SK-N-SH treated with all-trans-retinoic acid at 6 μM for 48 hours (cell line): ENCODE measurements at places on chromosomes 12 and 14.

DNA sequence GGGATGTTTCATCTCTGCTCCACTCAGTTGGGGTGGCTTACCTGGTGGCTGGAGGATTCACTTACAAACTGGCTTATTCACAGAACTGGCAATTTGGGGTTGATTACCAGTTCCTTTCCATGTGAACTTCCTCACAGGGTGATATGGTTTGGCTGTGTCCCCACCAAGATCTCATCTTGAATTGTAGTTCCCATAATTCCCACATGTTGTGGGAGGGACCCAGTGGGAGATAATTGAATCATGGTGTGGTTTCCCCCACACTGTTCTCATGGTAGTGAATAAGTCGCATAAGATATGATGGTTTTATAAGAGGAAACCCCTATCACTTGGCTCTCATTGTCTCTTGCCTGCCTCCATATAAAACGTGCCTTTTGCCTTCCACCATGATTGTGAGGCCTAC, 26.9 kb upstream of the IGF1 start:
- no peak for ATAC-seq

GRCh38 chr12:130121226-130122000, 40.9 kb upstream of the FZD10 start:
- ATAC-seq, result no peak

- ATAC-seq, result peak; percentile 85
These were observed 107.3 kb downstream of the PIK3C2G start for GRCh38 chr12:18368594-18368993.

DNA sequence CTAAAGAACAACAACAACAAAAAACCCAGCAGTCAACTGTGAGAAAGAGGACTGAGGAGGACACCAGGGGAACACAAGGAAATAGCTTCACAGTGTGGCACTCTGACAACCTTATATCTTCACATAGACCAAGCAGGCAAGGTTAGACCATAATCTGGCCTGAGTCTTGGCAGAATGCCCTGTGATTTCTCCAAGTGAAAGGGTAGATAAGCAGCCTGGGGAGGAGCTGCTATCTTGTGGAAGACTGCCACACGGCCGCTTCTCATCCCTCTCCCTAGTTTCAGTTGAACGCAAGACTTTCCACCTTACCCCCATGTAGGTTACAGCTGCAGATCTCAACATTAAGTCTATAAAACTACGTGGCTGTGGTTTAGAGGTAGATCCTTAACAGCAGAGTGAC, 3.7 kb downstream of the SLC25A21 start:
- no peak for ATAC-seq

- ATAC-seq, result peak; percentile 49
These were observed 39.7 kb downstream of the KRT80 start for GRCh38 chr12:52151837-52152783.

GRCh38 chr12:61220337-61220736, 1039.9 kb upstream of the USP15 start:
- no peak for ATAC-seq

- ATAC-seq, result peak; percentile 95
These were observed 281.0 kb upstream of the RGS6 start for GRCh38 chr14:71651228-71651627.

- ATAC-seq, result no peak
These were observed 268.6 kb downstream of the TRHDE start for GRCh38 chr12:72540811-72541210.

GRCh38 chr12:65556676-65557437, 267.4 kb upstream of the HMGA2 start:
- peak; percentile 97 for ATAC-seq

DNA sequence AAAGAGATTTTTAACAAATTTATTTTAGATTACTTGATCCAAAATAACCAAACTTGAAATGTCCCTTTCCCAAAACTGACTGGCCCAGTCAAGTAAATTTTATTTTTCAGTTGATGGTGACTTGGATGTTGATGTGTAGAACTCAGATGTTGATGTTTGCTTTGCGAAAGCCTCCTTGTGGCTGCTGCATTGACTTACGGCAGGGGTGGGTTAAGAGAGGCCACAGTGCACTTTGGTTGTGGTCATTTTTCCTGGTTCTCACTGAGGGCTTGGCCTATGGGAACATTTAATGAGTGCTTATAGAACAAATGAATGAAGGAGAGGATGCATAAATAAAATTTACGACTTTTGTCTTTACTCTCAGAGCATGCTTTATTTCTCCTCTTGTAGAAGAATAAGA, 52.6 kb downstream of the SLCO1B3 start:
- ATAC-seq, result no peak

DNA sequence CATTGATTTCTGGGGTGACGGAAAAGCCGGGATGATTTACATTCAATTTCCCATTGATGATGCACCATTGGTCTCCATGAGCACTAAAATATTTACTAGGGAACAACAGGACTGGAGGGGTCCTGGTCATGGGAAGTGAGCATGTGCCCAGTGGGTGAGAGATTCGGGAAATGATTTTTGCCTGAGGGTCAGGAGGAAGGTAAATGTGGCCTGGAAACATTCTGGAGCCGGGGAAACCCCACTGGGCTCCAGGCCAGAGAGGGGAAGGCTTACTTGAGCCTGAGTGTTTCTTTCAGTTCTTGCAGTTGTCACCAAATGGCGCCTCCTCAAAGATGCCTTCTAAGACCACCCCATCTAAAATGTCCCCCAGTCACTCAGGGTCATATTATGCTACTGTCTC, 532.3 kb upstream of the TBX3 start:
- ATAC-seq, result no peak

DNA sequence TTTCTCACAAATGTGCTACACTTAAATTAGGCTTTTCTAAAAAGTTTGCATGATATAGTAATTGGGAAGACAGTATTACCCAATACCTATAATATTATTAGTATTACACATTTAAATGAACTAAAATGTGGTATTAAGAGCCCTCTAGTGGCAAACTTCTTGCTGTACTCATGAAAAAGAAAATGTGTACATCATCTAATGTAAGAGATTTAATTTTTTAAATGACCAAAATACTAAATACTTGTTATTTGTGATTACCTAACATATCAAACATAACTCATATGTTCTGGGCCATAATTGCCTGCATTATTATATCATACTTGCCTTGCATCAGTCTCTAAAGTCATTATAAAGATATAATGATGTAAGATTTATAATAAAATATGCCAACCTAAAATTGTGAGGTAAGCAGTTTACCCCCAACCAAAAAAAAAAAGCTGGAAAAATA, 64.2 kb downstream of the DNAI7 start:
- ATAC-seq, result peak; percentile 58; the same call in 2 of the 3 replicates

GRCh38 chr14:71168564-71169427, 261.5 kb downstream of the PCNX1 start:
- no peak for ATAC-seq

- no peak for ATAC-seq
These were observed 2.4 kb upstream of the CISTR start for GRCh38 chr12:53754188-53754585.

DNA sequence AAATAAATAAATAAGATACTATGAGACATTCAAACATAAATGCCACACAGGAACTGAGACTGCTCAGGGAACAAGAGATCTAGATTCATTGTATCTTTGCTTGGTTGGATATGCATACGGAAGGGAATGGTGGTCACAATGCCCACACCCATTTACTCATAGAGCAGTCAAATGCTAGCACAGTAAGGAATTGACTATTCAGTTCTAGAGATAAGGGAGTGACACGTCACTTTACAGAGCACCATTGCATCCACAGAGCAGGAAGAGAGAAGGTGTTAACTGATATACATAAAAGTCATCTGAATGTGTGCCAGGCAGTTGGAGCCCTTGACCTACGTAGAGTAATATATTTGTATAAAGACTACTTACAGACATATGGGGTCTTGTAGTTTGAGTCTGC, 530.0 kb upstream of the NOVA1 start:
- no peak for ATAC-seq

- no peak for ATAC-seq
These were observed 14.1 kb downstream of the KLRF2 start for GRCh38 chr12:9895215-9895971.

DNA sequence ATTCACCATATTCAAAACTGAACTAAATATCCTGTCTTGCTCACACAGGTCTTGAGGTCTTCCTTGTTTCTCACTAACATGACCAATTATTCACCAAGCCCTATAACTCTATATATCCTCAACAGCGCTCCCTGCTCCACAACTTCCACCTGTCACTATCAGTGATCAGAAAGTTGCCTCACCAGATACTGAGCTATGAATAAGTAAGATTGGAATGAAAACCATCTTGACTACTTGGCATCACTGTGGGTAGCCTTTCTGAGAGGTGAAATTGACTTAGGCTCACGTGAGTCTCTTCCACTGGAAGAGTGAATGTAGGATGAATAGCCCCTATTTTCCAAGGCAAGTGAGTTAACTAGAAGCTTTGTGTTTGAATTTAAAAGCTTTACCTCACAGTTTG, 167.1 kb downstream of the PIK3C2G start:
- ATAC-seq, result no peak

GRCh38 chr12:14577344-14577743, 9.7 kb upstream of the PLBD1 start:
- no peak for ATAC-seq

- ATAC-seq, result peak; percentile 84
These were observed 75.5 kb downstream of the FAR2 start for GRCh38 chr12:29224572-29224971.

DNA sequence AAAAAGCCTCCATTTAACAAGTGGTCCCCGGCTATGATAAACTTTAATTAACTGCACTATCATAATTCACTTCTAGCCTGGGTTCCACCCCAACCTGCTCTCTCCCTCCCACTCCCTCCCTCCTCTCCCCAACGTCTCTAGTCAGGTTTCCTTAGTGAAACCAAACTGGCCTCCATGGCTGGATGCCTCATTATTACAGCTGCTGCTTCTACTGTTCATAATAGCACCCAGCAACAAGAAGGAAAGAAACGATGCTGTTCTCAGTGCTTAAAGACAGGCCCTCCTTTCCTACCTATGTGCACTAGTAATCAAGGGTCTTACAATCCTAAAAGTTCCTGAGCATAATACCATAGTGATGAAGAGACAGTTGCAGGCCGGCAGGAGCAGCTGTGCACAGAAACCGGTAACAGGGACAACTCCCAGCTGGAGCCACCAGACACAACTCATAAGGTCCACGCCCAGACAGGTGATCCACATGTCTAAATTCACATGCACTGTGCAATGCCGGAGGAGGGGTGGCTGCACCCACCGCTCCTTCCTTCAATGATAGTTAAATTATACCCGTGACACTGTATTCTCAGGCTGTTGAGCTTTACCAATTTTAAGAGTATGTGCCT, 6.2 kb downstream of the IRF2BPL start:
- ATAC-seq, result peak; percentile 6; the same call in 2 of the 3 replicates

GRCh38 chr12:31465002-31465401, 125.9 kb downstream of the DENND5B start:
- ATAC-seq, result no peak

DNA sequence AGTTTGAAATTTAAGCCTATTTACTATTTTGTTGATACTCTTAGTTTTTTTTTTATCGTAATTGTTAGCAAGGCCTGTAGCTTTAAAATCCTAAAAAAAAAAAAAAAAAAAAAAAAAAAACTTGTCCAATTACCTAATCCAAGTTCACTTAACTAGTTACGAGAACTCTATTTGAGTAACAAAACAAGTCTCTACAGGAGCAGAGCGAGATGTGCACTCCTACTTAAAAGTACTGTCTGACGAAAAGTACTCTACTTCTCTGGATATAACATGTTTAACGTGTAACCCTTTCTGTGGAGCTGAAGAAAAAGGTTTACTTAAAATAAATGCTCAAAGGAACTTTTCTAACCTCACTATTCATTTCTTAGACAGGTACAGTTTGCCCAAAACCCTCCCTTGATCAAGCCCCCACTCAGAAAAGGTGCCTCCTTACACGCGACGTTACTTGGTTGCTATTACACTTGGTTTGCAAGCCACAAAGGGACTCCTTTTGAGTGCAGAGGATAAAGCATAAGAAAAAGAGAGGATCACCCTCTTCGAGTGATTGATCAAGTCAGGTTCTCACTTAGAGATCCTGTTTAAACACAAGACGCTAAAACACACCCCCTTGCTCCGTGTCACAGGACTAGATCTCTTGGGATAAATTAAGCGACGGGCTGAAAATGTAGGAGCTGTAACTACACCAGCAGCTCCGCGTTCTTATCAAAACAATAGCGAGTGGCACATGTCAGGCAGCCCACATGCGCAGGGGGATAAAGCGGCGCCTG, 2.2 kb downstream of the BAZ1A start:
- peak; percentile 65; the same call in 2 of the 3 replicates for ATAC-seq

DNA sequence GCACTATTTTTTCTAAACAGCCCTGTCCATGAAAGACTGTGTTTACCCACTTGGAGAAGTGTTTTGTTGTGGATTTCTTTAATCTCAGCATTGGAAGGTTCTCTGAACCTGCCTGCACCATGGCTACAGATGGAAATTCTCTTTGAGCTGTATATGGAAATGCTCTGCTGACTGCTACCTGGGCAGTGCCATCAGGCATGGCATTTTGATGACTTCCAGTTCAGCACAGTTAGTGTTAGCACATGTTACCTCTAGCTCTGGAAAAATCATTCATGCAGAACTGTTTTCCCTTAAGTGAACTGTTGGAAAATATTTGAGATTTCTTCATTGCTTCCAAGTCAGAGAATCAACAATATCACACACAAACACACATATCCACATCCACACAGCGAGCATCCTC, 52.6 kb upstream of the RIC8B start:
- ATAC-seq, result no peak

DNA sequence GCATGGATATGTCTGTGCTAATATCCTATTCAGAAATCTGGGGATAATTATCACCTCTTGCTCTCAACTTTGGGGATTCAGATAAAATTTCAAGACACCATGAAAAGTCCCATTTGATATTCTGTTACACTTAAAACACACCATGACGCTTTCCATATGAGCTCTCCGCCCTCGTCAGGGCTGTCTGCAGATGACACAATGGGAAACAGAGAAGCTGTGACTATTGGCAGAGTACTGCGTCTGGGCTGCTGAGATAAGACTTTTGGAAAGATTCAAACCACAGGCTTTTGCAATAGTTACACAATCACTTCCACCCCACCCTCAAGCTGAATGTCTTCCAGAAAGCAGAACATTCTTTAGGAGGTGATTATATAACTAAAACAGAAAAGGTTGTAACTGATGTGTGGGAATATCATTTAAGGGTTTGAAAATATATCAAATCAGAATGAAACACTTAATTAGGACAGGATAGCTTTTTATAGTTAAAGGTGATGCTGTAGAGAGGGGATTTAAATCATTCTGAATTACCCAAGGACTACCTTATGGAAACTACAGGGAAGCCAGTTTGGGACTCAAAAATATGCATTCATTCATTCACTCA, 75.3 kb upstream of the TMPO start:
- peak; percentile 52; the same call in 2 of the 3 replicates for ATAC-seq

GRCh38 chr12:49533331-49533730, 5.5 kb upstream of the KCNH3 start:
- ATAC-seq, result no peak

DNA sequence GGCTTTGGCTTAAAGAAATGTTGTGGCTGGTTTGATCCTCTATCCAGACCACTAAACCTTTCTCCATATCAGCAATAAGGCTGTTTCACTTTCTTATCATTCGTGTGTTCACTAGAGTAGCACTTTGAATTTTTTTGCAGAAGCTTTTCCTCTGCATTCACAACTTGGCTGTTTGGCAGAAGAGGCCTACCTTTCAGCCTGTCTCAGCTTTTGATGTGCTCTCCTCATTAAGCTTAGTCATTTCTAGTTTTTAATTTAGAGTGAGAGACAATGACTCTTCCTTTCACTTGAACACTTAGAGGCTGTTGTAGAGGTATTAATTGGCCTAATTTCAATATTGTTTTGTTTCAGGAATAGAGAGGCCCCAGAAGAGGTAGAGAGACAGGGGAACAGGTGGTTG, 13.8 kb downstream of the KCNMB4 start:
- no peak for ATAC-seq

- no peak for ATAC-seq
These were observed 24.0 kb upstream of the RIN3 start for GRCh38 chr14:92489394-92490238.
